ENCODE measurements at places on chromosomes 2 and 18.

DNA sequence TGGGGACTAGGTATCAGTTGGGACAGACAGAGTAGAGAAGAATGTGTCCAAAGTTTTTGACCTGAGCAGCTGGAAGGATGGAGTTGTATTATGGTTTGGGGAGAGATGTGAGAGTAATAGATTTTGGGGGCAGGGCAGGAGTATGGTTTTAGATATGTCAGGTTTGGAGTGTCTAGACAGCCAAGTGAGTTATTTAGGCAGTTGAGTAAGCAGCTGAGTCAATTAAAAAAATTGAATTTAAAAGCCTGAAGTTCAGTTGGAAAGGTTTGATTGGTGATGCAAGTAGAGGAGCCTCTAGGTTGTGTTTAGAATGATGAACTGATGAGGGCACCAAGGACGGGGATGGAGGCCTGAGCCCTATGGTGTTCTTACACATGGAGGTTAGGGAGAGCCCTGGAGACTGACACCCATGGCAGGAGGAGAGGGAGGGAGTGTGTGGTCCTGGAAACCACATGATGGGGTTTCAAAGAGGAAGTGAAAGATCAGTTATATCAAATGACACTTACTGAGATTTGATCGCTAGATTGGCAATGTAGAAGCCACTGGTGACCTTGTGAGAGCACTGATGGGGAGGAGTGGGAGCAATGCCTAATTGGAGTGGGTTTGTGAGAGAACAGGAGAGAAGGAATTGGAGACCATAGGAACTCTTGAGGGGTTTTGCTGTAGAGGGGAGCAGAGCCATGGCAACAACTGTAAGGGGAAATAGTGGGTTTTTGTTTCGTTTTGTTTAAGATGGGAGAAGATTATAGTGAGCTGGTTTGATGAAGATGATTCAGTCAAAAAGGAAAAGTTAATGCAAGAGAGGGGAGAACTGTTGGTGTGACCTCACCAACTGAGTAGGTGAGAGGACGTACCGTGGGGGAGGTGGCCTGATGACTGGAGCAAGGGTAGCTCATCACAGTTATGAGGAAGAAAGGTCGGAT is 10.3 kb downstream of the ITGA6 start:
- no peak for DNase-seq

GRCh38 chr2:68912732-68913131 is 40.0 kb downstream of the GKN2 start:
- no peak for DNase-seq

GRCh38 chr2:86275384-86275799 is 62.0 kb downstream of the REEP1 start:
- no peak for DNase-seq

DNA sequence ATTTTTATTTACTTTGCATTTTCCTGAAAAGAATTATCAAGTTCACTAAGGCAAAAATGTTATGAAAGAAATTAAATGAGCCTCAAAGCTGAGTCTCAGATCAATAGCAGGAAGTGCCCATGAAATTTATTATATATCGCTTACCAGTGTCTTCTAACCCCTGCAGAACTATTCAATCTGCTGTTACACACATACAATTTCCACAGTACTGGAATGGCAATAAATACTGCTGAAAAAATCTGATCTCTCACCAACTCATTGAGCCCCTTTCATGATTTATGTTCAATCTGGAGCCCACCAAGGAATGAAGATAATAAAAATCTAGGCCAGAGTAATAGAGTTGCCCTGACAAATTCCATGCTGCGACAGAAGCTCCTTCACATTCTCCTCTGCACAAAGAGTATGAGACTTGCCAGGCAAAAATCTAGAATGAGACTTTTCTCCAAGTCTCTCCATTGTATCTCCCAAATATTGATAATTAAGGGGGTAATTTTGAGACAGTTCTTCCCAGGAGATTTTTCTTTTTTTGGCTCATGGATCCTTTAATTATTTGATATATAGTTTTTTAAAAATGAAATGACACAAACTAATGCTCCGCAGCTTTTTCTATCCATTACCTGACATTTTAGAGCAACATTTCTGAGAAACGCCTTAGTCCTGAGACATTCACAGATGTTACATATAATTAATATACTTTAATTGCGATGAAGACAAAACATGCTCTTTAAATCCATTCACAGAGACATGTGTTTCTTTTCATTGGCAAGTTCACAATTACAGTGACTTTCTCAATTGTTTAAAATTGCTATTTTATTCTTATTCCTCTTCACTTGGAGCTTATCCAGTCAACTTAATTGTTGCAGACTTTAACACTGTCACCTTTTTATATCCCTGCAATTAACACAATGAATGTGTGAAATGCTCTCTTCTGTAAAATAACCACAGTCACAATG is 1020.4 kb downstream of the CBLN2 start:
- DNase-seq, result no peak

Measured in smooth muscle cell of the brain vasculature (primary cell).